ENCODE measurements at places on chromosomes 6 and 20.

- DNase-seq = no peak
Observed at GRCh38 chr6:140275725-140276124, 901.3 kb upstream of the CITED2 start.

DNA sequence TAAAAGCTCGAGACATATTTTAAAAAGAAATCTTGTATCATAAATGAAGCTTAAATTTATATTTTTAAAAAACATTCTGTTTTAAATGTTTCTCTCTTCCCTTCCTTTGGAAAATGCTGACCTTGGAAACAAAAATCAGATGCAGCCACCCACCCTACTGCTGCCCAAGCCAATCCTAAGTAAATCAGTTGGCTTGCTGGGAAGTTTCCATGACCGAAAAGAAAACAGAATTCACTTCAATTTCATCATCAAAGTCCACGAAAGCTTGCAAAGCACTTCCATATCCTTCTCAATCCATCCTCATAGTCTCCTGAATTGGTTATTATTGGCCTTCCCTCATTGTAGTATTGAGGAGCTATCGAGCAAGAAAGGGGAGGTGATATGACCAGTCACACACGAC, 80.1 kb downstream of the PLCG1 start:
- no peak for DNase-seq

DNA sequence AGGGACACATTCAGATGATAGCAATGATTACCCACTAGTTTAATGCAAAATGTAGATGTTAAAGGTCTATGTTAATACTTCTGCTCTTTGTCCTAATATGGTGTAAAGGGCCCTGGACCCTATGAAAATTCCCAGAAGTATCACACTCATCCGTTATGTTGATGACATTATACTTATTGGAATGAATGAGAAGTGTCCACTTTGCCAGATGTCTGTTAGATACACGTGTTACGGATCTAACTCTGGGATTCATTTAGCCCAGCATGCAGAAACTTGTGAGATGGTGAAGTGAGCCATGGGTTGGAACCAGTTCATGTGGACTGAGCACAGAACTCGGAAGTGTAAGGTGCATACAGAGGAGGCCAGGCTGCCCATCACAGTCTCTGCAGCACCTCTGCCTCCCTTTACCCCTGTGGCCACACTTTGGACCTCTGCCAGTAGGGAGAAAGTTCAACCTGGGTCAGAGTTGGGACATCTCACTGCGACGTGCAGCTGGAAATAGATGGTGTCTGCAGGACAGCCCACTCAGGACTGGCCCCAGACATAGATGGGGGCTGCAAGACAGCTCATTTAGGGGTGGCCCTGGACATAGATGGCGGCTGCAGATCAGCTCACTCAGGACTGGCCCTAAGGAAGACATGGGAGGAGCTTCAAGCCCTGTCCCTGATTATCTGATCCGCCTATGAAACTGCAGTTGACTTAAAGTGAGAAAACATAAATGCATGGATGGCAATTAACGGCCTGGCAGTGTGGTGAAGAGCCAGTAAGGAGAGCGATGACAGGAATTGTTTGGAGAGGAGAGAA, 71.2 kb upstream of the THBS2 start:
- no peak for DNase-seq

DNA sequence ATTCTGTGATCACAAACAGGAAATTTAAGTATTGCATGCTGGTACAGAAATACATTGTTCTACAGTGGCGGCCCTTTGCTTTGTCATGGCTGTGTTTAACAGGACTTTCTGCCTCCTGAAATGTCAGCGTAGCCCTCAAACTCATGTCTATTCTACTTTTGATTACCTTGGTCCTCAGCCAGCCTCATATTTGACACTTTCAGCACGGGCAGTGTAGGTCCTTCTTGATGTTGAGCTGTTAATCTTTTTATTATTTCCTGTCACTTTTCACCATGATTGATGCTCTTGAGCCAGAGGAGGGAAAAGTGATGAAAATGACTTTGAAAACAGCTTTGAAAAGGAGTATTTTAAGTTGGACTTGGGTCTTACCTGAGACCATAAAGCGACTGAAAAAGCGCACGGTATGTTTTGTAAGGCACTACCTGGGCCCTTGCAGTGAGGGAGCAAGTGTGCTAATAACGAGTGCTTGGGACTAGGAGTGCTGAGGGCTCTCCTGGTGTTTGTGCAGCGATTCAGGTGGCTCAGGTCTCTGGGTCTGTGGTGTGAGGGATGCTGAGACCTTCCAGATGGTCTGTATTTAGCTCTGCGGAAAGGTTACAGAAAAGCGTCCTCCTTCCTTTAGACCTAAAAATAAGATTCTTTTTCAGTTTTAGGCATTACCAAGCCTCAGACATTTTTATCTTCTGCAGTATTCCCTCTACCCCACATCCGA, 45.2 kb upstream of the RREB1 start:
- no peak for DNase-seq

- DNase-seq = no peak
Observed at GRCh38 chr6:151018911-151019782, 153.6 kb downstream of the MTHFD1L start.

GRCh38 chr20:6956574-6956973, 189.1 kb downstream of the BMP2 start:
- DNase-seq = no peak

DNA sequence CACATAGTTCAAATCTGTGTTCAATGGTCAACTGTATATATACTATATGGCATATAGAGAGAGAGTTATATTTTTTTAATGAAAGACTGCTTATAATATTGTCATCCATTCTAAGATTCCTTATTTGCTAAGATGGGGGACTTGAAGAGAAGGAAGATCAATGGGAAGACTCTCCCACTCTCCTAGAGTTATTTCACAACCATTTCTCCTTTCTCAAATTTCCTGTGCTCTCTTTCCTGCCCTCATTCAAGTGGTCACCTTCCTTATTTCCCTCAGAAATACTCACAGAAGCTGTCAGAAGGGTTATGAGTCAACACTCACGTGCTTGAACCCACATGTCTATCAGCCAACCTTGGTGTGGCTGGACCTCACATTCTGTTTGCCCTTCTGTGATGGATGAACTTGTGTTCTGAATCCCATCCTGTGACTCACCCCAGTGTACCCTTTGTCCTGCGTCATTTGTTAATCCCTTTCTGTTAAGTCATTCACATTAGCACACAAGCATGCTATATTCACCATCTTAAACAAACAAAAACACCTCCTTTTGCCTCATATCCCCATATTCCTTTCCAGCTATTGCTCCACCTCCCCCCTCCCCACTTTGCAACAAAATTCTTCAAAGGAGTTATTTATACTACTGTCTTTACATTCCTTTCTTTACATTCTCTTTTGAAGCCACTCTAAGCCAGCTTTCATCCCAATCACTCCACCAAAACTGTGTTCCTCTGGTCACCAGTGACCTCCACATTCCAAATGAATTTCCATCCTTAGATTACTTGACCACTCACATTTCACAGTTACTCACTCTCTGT, 279.3 kb upstream of the TCF21 start:
- no peak for DNase-seq

DNA sequence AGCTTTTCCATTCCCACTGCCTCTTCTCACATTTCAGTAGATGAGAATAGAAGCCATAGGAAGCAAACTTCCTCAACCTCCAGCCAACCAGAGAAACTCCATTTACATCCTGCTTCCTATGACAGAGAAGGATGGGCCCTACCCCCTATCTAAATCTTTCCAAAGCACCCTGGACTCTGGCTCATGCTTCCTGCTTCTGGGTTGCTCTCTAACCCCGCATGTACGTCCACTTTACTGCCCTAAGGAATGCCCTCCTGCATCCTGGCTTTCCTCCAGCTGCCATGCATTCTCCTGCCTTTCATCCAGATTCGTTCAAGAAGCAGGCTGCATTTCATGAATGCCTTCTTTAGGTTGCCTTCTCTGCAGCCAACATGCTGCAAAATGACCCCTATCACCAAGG, 91.9 kb downstream of the FAM217A start:
- DNase-seq = no peak

DNA sequence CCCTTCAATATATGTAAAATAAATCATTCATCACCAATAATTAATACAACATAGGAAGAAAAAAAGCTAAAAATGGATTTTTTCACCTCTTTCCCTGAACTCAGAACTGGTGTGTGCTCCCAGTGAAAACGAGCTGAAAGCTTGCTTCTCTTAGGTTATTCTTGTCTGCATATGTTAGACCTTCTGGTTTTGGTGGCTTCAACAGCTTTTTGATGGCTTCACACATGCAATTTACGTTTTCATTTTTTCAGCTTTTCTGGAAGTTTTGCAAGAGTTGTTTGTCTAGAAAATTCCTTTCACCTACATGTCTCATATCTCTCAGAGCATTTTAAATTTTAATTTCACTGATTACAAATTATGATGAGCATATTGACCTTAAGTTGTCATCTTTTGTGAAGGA, 86.9 kb upstream of the PTCHD4 start:
- no peak for DNase-seq

GRCh38 chr20:49344975-49345374, 67.1 kb upstream of the ZNFX1 start:
- DNase-seq = no peak

DNA sequence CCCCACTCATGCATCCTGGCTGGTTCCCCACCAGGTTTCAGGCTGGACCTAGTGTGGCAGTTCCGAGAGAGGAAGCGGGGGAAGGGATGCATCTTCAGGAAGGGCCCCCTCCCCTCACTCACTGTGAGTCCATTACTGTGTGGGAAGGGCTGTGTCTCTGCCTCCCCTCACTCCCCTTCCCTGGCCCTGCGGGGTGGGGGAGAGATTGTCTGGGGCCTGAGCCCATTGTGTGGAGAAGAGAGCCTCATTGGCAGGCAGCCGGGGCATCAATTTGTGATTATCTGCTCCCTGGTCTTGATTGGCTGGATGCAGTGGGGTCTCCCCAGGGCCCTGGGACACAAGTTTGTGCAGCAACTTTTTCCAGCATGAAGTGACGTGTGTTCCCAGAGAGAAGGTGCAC, 4.1 kb upstream of the MYT1 start:
- DNase-seq = no peak

DNA sequence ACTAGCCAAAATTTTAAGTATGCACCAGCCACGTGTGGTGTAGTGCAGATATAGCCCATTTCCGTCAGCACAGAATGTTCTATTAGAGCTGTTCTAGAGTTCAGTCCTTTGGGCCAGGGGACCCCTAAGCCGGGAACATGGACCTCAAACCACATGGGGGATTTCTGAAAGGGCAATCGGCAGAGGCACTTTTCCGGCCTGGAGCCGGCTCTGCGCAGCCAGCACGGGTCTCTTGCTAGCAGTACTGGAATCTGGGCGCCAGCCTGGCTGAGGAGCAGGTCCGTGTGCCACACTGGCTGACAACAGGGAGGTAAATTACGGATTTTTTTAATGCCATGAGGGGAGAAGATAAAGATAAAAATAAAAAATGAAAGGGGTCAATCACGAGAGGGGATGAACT, 120.5 kb downstream of the SULF2 start:
- DNase-seq = no peak

GRCh38 chr6:111957623-111958315, 84.5 kb upstream of the FYN start:
- no peak for DNase-seq

DNA sequence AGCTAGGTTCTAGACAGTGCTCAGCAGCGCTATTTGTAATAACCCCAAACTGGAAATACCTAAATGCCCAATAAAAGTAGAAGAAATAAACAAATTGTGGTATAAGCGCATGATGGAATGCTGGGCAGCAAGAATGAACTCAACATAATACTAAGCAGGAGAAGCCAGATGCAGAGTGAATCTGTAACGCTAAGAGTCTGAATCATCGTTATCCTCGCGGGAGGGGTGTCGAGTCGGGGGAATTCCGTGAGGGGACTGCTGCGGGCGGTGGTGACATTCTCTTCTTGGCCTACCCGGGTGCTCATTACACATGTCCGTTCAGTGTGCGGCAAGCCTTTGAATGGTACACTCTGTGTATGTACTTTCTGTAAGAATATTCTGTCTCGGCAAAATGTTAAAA, 83.7 kb downstream of the SULF2 start:
- DNase-seq = no peak

DNA sequence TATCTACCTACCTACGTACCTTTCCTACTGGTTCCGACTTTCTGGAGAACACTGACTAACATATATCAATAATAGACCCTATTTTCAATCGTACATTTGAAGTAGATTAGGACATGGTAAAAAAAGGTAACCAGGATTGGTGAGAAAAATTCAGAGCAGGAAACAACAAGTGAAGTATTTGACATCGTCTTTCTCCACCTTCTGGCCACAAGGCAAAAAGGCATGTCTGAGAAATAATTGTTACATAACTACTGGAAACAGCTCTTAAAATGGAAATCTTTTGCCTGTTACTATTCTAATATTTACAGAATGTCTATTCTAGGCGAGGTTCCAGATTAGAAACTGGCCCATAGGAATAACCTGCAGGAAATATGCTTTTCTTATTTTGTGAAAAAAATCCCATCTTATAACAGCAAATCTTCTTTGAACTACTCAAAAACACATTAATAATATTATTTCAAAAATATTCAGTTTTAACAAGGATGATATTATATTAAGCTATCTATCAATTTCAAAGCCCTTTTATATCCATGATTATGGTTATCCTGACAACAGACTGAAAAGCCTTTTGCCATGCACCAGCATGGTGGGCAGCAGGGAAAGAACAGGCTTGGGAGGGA, 80.8 kb downstream of the RCAN2 start:
- peak; percentile 60 for DNase-seq

- DNase-seq = peak; percentile 78
Observed at GRCh38 chr6:12012558-12013306, 620 bp downstream of the HIVEP1 start.

DNA sequence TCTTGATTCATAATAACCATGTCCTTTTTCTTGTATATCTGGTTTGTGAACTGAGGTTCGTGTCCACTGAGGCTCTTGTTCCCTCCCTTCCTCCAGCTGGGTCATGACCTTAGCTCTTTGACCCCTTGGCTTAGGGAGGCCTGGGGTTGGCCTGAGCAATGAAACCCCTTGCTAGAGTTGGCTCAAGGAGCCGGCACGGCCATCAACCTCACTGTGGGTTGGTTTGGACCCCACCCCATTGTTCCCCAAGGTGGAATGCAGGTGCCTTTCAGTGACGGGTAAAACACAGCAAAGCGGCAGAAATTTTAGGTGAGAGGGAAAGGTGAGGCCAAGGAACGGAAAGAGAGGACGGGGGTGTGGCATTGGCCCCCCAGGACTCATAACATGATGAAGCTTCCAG, 44.5 kb upstream of the PHACTR3 start:
- DNase-seq = no peak

DNA sequence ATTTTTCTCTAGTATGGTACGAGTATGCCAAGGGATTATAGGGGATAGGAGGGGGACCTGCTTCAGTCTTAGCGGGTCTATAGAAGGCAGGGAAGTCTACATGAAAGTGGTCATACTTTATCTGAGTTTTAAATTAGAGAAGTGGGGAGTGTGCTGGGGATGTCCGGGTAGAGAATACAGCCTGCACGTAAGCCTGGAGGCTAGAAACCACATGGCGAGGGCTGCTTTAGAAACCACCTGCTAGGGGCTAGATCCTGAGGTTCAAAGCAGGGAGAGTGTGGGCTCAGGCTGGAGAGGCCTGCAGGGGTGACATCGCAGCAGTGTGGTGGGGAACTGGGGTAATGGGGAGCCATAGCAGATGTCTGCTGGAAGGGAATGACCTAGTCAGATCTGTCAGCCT, 85.2 kb downstream of the VEGFA start:
- DNase-seq = no peak
